Lung (tissue), 17 donors: ENCODE measurements at places on chromosomes 16 and 17.

GRCh38 chr16:80803339-80804055 lies 901 bp downstream of the CDYL2 start:
- peak; percentile 34 for DNase-seq

DNA sequence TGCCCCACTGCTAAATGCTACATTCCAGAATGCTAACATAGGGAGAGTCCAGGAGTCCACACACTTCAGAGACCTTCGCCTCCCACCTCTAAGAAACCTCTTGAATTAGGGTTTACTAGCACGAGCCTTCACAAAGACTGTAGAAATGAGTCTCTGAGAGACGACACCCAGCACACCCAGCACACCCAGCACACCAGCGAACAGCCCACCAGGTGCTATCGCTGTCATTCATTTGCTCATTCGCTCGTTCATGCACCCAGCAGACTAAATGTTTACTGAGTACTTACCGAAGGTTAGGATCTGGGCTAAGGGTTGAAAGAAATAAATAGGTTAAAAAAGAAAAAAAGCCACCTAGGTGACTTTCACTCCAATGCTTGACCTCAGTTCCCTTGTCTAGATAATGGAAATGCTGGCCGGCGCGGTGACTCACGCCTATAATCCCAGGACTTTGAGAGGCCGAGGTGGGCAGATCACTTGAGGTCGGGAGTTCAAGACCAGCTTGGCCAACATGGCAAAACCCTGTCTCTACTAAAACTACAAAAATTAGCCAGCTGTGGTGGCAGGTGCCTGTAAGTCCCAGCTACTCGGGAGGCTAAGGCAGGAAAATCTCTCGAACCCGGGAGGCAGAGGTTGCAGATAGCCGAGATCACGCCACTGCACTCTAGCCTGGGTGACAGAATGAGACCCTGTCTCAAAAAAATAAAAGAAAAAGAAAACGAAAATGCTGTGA lies 100.8 kb downstream of the ADCY9 start:
- peak; percentile 56 for DNase-seq

DNA sequence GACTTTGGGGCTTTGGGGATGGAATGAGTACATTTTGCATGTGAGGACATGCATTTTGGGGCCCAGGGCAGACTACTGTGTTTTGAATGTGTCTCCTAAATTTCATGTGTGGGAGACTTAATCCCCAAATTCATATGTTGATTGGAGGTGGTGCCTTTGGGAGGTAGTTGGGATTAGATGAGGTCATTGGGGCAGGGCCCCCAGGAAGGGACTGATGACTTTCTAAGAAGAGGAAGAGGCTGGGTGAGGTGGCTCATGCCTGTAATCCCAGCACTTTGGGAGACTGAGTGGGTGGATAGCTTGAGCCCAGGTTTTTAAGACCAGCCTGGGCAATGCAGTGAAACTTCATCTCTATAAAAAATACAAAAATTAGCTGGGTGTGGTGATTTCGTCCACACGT lies 42.8 kb upstream of the RAI1 start:
- DNase-seq = no peak

DNA sequence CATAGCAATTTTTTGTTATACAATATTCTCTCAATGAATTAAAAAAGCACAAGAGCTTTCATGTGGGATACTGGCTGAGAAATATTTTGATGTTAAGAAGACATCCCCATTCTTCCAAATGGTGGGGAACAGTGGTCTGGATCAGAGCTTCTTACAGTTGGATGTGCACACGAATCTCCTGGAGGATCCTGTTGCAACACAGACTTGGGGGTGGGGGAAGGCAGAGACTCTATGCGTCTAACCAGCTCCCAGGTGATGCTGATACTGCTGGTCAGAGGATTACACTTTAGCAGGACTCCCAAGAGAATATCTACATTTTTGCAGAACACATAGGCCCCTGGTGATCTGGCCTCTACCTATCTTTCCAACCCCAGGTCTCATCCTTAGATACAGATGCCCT lies 108.3 kb downstream of the SPACA3 start:
- DNase-seq = no peak

GRCh38 chr17:601244-601925 lies 113.3 kb downstream of the VPS53 start:
- peak; percentile 85 for DNase-seq

- no peak for DNase-seq
Measured at GRCh38 chr17:60388742-60389141, 3.2 kb downstream of the USP32 start.

GRCh38 chr17:78537217-78537860 lies 39.9 kb downstream of the DNAH17 start:
- no peak for DNase-seq

DNA sequence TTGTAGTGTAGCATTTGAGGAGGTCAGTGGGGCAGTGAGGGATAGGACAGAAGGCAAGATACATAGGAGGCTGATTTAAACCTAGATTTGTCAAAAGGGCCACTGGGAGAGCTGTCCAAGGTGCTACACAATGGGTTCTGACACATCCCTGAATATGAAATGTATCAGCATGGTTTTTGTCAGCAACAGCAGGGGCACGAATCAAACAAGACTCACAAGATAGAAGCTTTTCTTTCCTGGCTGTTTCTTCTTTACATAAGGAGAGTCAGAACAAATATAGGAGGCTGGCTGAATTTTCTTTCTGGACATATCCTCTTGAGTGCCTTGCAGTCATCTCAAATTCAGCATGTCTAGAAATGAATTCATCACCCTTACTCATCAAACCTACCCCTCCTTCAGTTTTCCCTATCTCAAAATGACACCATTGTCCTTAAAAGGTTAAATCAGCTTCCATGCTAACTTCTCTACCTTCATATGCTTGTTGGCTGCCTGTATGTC lies 130.5 kb downstream of the NPIPB5 start:
- peak; percentile 7 for DNase-seq

DNA sequence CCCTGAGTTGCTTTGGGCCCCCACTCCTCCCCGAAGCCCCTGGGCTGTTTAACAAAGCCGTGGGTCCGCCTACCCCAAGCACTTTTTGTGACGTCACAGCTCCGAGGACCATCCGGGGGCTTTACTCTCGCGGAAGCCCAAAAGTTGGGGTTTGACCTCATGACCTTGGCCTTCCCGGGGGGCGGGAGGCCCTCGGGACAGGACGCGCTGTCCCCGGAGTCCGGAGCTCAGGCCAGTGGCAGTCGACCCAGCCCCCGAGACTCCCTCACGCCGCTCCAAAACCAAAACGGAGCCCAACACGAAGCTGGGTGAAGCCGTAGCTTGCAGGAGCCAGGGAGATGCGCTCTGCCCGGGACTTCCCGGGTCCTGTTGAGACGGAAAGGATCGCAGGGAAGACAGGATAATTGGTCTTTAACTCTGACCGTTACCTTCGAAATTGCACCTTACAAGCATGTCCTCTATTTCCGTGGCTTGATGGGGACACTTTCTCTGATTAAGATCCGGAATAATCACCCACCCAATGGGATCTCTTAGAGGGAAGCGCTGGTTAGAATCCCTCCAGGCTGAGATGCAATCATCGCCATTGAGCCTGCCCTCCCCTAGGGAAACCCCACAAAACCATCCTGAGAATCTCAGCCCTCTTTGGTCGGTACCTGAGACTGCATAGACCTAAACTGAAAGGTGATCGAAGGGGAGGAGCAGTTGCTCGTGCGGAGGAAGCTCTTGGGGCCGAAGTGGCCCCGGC lies 4.9 kb upstream of the SOX9 start:
- peak; percentile 19 for DNase-seq

DNA sequence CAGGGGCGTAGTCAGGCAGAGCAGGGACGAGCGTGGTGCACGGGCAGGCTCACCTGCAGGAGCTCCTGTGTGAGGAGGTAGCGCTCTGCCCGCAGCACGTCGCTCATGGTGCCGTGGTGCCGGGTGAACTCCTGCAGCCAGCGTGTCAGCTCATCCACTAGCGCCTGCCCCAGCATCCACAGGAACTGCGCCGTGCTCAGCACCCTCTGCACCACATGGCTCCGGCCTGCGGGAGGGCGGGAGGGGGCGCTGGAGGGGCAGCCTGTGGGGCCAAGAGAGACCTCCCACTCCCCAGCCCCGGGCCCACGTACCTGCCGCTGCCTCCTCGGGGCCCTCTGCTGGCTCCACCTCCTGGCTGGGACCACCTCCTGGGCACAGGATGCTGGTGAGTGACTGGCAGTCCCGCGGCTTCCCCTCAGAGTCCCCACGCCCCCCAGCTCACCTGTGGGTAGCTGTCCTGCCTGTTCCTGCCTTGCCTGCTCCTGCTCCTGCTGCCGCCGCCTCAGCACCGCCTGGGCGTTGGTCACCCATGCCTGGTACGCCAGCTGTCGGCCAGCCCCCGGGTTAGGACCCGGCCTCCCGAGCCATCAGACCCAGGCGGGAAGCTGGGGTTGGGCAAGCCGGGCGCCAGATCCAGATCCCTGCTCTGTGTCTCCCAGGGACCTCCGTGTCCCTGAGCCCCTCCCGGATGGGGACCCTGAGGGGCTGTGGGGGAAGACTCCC lies 16.6 kb downstream of the CTU2 start:
- DNase-seq = no peak

DNA sequence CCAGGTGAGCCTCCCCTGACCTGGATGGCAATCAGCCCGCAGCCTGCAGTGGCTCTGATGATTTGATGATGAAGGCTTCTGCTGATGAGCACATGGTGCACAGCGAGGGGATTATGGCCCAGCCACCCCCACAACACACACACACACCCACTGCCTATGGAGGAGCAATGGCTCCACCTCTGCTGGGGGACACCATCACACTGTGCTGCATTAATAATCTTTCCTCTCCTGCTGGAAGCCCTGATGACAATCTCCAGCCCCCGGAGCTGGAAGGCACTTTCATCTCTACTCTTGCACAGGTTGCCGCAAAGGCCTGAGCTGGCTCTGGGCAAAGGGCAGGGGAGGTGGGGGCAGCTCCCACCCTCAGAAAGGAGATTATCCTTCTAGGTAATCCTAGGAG lies 79.9 kb downstream of the PLXDC1 start:
- no peak for DNase-seq
